NCI-H1092 (cell line): ENCODE measurements at places on chromosomes 5 and 9.

GRCh38 chr9:38058452-38059232 lies 10.4 kb downstream of the SHB start:
- no peak for DNase-seq

GRCh38 chr5:66356011-66356565 lies 212.0 kb downstream of the SREK1 start:
- no peak for DNase-seq

- no peak for DNase-seq
Observed at GRCh38 chr5:18882154-18882553, 1105.8 kb downstream of the CDH18 start.

DNA sequence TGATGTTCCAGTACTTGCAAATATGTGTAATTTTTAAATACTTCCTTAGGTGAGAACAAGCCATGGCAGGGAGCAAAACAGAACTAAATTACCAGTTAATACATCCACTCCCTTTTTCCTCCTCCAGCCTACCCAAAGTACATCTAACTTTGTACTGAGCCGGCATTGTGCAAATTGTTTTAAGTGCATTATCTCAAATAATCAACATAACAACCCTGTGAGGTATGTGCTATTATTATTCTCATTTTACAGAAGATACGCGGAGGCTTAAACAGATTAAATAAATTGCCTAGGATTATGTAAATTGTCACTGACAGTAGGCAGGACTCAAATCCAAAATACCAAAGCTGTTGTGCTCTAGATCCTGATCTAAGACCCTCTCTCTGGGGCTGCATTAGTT lies 55.5 kb upstream of the KLF4 start:
- DNase-seq: no peak

DNA sequence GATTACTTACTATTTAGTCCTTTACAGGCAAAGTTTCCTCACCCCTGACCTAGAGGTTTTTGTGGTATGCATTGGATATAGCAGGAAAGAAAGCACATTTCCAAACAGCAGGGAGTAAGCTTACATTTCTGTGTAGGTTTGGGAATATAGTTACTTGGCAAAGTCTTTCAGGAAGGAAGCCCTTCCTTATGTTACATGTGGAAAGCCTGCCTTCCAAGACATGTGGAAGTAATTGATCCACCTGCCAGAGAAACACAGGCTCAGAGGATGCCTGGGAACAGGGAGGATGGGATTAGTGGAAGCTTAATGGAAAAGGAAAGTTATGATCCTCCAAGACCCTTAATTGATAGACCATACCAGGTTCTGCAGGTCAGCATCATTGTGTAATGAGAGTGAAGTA lies 87.3 kb upstream of the PPP1R2B start:
- DNase-seq: no peak

- no peak for DNase-seq
Observed at GRCh38 chr5:139287890-139288635, 5.5 kb upstream of the MATR3 start.

GRCh38 chr5:139696894-139697658 lies 48.9 kb downstream of the CXXC5 start:
- no peak for DNase-seq

DNA sequence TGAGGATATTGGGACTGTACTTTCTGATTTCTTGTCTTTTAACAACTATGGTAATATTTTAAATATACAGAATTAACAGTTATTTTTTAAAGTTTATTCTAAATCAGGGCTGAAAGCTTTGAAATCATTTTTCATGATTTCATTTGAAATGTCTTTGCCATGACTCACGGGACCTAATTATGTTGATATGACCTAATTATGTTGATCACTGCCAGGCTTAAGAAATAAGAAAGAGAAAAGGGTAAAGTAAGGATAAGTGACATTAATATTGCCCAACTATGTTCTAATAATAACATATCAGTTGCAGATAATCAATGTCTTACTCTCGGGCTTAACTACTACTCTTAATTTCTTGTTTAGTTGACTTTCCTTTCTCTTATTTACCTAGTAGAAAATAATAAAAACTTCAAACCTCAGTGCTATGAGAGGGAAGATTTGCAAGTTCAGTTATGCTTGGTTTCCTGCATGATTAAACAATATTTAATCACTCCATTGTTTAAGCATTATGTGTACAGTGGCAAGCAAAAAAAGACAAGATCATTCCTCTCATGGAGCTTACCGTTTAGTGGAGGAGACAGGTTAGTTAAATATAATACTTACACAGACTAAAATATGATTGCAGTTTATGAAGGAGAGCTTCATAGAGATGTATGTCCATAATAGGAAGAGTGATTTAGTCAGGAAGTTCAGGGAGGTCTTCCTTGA lies 67.0 kb upstream of the EIF4EBP3 start:
- no peak for DNase-seq
